Foreskin keratinocyte (primary cell): ENCODE measurements at places on chromosomes 4 and X. TPM values are rescaled to one million over a fixed set of nuclear protein-coding genes. Genes with fewer than 3 reads are reported as not detected.

DNA sequence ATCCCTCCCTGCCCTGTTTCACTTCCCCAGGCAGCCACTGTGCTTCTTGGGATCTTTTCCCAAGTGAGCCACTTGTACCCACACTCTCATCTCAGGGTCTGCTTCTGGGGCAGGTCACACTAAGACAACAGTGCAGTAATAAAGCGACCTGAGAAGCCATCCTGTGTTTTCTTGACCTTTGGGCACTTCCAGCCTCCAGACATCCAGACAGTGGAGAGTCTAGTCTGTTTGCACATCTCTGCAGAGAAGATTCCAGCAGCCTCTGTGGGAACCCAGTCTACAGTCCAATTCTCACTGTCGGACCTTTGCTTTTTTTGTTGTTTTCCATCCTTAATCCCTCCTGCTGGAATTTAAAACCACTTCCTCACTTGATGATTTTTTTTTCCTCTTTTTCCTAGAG, 50.3 kb upstream of the ATP6AP2 start:
- no peak for DNase-seq

DNA sequence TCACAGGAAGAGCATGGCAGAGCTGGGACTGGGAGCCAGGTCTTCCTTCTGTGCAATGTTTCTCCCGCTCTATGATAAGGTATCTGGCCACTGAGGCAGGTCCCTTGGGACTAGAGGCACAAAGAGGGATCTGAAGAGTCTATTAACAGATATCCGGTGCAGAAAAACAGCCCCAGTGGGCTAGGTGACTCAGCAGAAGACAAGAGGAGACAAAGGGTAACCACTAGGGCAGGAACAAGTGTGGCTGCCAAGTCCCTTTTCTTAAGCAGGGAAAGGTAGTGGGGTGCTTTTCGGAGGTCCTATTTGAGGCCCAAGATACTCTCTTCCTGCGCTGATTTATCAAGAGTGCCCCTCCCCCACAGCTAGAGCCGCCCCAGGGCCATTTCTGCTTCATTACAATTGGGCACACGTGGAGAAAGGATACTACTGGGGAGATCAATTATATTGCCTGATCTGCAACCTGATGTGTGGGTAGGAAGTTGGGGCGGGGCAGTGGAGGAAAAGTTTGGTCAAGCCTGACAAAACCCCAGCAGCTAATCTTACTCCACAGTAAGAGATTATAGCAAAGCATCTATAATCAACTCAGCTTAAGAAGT, at the start of gene DGAT2L6:
Gene DGAT2L6, plus strand, starts transcription at position 546 of the 596 bp plus-strand sequence. CDS start 100 bp downstream, outside the sequence.
- no peak for DNase-seq

DNA sequence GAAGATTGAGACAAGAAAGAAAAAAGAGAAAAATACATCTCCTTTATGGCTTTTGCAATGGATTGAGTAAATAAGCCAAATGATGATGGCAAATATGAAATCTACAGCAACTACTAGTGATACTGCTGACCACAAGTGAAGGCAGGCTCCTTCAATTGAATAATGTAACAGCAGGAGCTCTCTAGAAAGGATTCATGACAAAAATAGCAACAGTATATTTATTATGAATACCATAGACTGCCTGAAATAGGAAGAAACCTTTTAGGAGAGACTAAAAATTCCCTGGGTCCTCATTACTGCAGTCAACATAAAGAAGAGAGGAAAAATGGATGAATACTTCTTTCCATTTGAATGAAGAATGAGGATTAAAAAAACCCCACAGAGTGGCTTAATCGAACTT, 306.8 kb upstream of the ANXA10 start:
- no peak for DNase-seq

CFAP99 gene
- total RNA-seq, result not detected in 2 replicates

PPP4R3C gene
- not detected in 2 replicates for total RNA-seq
